Kasumi-1 (cell line): ENCODE measurements at places on chromosomes 5 and 9.
A peak's percentile ranks its signal among the peaks of the same experiment; 100 is the strongest.

- no peak for DNase-seq
Observed at GRCh38 chr9:131140550-131140949, 15.2 kb downstream of the NUP214 start.

DNA sequence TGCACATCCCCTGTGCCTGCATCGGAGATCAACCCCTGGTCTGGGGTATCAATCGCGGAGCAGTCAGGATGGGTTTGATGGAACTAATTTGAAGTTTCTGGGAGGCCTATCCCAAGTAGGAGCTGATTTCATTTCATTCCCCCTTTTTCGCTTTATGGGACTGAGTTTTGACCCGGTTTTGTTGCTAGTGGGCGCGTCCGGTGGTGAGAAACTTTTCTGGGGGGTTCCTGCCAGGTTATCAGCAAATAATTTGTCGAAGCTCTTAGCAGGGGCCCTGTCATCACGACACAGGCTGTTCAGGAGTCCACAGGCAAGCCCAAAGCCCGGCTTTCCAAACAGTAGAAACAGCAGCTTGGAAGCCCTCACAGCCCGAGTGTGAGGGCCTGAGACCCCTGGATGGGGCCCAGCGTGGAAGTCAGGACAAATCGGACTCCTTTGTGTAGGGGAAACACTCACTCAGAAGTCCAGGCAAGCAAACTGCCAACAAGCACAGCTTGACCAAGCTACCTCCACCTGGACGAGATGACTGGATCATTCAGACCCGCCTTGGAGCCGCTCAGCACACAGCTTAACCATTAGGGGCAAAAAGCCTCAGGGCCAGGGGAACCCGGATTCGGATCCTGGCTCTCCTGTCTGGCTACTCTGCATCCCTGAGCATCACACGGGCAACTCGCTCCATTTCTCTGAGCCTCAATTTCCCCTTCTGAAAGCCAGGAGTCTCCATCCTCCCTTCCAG is 64.4 kb upstream of the BARHL1 start:
- no peak for DNase-seq

GRCh38 chr5:115507681-115508080 is 36.9 kb downstream of the FEM1C start:
- DNase-seq: no peak

- DNase-seq: peak; percentile 87
Observed at GRCh38 chr9:34899535-34900158, 58.4 kb upstream of the PHF24 start.

- DNase-seq: peak; percentile 34
Observed at GRCh38 chr5:86968301-86968753, 299.4 kb upstream of the RASA1 start.

DNA sequence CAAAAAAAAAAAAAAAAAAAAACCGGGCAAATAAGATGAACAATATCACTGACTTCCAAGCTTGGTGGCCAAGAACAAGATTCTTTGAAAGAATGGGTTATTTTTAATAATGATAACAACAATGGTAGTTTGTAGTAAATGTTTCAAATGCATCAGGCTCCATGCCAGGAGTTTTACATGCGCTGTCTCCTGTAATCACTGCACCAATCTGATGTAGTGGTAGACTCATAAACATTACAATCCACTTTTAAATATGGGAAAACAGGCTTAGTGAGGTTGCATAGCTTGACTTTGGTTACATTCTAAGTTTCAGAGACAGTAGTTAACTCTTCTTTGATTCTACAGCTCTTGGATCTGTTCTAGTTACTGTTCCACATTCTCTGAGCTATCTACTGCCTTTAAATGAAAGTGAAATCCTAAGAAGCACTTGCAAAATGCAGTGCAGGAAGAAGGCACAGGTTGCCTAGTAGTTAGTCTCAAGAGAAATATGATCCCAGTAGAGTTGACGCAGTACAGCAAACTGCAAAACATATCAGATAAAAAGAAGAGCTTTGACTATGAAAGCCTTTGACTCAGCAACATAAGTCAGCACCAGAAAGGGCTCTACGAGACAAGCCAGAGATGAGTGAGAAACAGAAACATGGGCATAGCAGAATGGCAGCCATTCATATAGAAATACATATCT is 62.1 kb downstream of the PDE4D start:
- DNase-seq: no peak

DNA sequence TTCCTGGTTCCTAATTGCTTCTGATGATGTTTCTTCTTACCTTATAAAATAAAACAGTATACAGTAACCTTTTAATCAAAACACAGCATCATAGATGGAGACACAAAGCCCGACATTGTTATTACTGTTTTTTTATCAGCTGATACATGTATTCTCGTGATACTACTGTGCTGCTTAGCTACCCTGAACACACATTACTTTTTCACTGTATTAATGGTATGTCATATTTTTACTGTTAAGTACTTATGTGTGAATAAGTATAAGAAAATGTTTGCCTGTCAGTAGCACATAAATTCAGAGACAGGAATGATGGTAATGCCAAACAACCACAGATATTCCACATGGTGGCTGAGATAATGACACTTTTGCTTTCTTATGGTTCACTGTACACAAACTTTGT is 68.7 kb downstream of the RAB24 start:
- DNase-seq: no peak

GRCh38 chr5:59206132-59206581 is 623.3 kb downstream of the RAB3C start:
- no peak for DNase-seq

- no peak for DNase-seq
Observed at GRCh38 chr5:7793895-7794294, 57.0 kb downstream of the CFAP90 start.

GRCh38 chr5:883475-884181 is 9.0 kb downstream of the BRD9 start:
- no peak for DNase-seq

GRCh38 chr9:116381350-116381749 is 227.8 kb downstream of the PAPPA start:
- DNase-seq: no peak

DNA sequence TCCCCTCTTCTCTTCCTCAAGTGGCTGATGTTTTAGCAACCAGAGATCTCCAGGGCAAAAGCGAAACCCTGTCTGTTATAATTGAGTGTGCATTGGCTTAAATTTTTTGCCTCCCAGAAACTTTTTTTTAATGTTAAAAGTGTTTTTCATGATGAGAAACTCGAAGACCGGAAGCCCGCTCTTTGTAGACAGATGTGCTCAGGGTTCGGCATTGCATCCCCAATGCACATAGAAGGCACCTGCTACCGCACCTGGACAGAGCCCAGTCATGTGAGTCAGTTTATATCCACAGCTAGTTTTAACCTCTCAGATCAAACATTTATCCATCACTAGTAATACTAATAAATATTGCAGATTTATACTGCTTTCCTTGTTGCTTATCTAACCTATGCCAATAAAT is 19.5 kb upstream of the NADK2 start:
- no peak for DNase-seq

- no peak for DNase-seq
Observed at GRCh38 chr9:134640506-134641172, 964 bp upstream of the COL5A1 start.

DNA sequence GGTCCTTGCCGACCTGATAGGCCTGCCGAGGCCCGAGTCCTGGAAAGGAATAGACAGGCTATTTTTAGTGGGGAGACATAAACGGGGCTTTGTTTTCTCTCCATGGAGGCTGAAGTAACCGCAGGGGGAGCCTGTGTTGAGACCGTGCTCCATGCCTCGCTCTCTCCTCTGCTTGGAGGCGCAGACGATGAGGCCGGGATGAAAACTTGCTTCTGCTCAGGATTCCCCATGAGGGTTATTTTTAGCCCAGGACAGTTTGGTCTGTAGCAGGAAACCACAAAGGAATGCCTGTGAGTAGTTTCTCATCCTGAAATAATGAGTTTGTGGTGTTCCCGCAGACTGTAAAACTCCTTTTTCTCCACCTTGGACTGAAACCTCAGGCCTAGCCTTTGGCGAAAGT is 81.9 kb upstream of the RARS1 start:
- no peak for DNase-seq

GRCh38 chr5:1809416-1810035 is 8.3 kb downstream of the NDUFS6 start:
- no peak for DNase-seq

DNA sequence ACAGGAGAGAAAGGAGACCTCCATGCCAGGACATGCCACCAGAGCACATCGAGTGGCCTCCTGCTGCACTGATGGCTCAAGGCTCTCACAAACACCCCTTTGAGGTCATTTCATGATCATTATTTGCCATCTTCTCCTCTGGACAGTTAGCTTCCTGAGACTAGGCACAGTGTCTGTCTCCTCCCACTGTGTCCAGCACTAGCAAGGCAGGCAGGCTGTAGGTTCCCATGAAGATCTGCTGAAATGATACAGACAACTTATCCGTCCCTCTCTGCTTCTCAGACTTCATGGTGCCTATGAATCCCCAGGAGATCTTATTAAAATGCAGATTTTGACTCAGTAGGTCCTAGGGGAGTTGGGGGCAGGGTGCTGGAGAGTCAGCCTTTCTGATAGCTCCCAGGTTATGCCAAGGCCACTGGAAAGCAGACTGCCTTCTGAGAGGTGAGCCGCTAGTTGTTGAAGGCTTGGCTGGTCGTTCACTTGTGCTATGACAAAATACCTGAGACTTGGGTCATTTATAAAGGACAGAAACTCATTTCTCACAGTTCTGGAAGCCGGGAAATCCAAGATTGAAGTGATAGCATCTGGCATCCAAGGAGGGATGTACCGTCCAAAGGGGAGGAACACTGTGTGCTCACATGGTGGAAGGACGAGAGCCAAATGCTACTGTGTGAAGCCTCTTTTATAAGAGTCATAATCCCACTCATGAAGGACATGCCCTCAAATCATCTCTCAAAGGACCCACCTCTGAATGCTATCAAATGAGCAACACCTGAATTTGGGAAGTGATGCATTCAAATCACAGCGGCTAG is 183.4 kb downstream of the SPOCK1 start:
- DNase-seq: no peak

GRCh38 chr9:117737721-117738226 is 33.6 kb downstream of the TLR4 start:
- no peak for DNase-seq

DNA sequence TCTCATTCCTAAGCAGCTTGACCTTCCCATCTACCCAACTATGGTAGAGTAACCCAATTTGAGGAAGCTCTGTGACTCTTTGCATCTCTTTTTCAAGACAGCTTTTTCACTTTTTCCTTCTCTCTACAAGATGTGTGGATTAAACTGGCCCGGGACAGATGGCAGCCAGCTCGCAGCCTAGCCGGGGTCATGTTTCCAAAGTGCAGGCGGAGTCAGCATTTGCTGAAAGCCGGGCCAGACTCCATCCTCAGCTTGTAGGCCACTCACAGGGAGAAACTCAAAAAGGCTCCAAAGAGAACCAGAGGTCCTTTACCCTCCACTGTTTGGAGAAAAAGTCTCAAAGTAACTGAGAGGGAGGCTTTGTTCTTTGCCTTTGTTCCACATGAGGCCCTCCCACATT is 286.8 kb upstream of the PANK3 start:
- no peak for DNase-seq

DNA sequence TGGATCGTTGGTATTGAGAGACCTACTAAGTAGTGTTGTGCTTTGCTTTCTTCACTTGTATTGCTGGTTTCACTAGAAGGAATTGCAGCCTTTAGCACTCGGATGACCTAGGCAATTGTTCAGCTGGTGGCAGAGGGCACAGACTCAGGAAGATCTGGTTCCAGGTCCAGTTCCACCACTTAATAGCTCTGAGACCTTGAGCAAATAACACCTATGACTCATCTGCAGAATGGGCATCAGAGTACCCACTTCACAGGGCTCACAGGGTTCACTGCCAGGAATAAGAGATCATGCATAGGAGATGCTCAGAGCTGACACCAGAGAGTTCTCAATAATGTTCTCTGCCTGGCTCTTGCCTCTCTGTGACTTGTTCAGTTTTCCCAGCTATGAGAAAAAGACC is 133.6 kb downstream of the SIL1 start:
- no peak for DNase-seq

- DNase-seq: no peak
Observed at GRCh38 chr5:14148890-14149671, 5.9 kb downstream of the TRIO start.

DNA sequence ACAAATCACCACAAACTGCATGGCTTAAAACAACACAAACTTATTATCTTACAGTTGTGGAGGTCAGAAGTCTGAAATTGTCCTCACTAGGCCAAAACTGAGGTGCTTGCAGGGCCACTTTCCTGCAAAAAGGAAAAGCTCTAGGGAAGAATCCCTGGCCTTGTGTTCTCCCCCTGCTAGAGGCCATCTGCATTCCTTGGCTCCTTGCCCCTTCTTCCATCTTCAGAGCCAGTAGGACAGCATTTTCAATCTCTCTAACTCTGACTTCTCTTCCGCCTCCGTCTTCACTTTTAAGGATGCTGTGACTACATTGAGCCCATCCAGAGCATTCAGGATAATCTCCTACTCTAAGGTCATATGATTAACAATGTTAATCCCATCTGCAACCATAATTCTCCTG is 236.6 kb downstream of the CDK5RAP2 start:
- no peak for DNase-seq

- DNase-seq: no peak
Observed at GRCh38 chr9:86975036-86975435, 27.7 kb upstream of the GAS1 start.

DNA sequence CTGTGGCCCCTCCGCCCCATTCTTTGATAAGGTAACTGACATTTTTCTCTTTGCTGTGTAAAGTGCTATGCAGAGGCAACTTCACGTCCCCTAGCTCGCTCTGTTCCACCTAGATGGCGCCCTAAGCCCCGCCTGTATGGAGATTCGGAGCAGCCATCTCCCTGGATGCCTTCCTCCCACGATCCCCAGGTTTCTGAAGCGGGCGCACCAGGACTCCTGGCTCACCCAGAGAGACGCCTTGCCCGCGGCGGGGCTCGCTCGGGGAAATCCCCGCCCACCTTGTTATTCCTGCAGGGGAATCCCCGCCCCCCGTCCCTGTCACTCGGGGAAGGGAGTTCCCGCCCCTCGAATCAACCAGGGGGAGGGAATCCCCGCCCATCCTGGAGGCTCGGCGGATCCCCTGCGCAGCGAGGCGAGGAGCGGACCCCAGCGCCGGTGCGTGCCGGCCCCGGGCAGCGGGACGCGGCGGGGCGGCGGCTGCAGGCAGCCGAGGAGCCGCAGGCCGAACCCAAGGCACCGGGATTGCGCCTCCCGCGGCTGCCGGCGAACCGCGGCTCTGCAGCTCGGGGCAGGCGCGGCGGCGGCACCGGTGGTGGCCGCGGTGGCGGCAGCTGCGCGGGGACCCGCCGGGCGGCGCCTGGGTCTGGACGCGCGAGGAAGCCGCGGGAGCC is at the start of gene PDZD2:
Gene PDZD2, plus strand, starts transcription at position 384 of the 671 bp plus-strand sequence.
- DNase-seq: peak; percentile 82
